ENCODE measurements at places on chromosomes 5 and 9. TPM values are rescaled to one million over a fixed set of nuclear protein-coding genes. Genes with fewer than 3 reads are reported as not detected.
A peak's percentile ranks its signal among the peaks of the same experiment; 100 is the strongest.

DNA sequence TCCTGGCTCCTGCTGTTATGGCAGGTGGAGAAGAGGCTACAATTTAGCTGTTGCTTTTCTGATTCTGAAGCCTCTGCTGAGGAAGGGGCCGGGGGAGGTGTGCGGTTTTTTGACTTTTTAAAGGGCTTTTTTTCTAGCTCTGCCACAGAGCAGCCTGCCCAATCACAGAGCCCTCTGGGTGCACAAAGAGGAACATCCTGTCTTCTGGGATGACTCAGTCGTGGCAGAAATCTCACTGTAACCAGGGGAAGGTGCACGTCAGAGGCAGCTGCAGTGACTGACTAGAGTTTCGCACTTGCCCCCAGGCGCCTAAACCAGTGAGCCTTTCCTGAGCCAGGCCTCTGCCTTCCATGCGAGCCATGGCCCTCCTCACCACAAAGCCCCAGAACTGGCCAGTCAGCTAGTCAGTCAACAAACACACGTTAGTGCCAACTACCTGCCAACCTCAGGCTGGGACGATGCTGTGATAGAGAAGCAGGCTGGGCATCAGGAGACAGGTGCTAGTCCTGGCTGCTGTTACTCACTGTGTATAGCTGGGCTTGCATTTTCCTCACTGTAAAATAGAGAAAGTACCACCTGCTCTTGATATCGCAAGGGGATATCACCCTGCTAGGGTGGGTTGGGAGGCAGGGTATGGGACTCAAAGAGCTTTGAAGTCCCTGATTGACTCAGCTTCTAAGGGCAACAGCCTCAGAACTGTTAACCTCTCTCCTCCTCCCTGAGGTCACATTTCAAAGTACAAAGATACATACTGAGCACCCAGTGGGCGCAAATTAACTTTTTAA lies 2.2 kb downstream of the AKNA start:
- no peak for DNase-seq

Gene SLC1A3
- not detected for total RNA-seq

DNA sequence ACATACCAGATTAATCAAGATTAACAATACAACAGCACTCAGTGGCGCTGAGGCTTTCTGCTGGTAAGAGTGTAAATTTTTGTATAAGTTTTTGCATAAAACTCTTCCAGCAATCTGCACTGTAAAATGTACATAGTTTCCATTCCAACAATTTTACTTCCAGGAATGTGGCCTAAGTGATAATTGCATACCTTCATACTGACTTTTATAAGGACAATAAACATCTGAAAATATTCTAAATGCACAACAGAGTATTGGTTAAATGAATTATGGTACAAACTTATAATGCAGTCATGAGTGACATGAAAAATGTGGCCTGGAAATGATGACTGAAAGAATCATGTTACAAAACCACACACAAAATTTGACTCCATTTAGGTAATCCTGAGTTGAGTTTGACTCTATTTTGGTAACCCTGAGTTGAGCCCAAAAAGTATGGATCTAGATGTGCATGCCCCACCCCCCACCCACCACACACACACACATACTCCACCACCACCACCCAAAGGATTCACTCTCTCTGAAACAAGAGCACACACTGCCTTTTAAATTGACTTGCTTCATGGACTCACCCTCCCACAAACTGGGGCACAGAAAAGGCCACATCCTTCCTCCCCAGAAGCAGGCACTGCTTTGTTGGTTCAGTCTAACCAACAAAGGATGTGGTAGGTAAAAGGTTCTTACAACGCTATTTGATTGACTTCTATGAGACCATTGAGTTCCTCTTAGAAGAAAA lies 137.6 kb downstream of the SUSD1 start:
- DNase-seq: no peak

Gene PCDHGA8
- not detected for total RNA-seq

GRCh38 chr9:98359569-98359968 lies 104.1 kb upstream of the TBC1D2 start:
- no peak for DNase-seq

- peak; percentile 12 for DNase-seq
These were observed 319.5 kb downstream of the ARHGEF28 start for GRCh38 chr5:73945505-73945904.

DNA sequence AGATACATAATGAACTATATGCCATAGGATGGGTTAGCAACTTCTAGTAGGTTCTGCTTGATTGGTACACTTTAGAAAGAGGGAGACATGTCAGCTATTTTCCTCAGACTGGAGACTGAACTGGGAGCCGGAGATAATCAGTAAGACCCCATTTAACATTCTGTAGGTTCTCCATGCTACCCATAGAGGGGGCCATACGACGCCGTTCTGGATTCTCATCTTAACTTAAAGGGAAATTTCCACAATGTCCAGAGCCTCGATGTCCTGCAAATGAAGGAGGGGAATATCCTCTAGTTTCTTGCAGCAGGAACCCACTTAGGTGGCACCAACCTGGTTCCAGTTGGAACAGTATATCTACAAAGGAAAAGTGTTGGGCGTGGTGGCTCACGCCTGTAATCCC lies 22.3 kb upstream of the NPM1 start:
- peak; percentile 16 for DNase-seq

Gene TEX48
- not detected for total RNA-seq

GRCh38 chr5:67858471-67859031 lies 357.0 kb upstream of the PIK3R1 start:
- DNase-seq: no peak

Gene C5orf58
- total RNA-seq: not detected

GRCh38 chr5:15425766-15426165 lies 74.2 kb upstream of the FBXL7 start:
- no peak for DNase-seq

Gene TMEFF1
- total RNA-seq: not detected

DNA sequence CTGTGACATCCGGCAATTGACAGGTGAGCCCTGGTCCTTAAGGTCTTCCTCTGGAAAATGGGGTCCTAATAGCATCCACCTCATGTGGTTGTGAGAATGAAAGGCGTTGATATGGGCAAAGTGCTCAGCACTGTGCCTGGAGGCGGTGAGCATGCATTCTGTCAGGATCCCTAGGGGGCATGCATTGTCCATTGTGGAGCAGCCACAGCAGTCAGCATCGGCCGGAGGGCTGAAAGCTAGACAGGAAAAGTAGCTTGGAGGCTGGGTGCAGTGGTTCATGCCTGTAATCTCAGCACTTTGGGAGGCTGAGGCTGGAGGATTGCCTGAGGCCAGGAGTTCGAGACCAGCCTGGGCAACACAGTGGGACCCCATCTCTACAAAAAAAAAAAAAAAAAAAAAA lies 122.2 kb downstream of the LHX2 start:
- peak; percentile 62 for DNase-seq

- DNase-seq: no peak
These were observed 250.3 kb downstream of the TMEM232 start for GRCh38 chr5:110476164-110476563.

DNA sequence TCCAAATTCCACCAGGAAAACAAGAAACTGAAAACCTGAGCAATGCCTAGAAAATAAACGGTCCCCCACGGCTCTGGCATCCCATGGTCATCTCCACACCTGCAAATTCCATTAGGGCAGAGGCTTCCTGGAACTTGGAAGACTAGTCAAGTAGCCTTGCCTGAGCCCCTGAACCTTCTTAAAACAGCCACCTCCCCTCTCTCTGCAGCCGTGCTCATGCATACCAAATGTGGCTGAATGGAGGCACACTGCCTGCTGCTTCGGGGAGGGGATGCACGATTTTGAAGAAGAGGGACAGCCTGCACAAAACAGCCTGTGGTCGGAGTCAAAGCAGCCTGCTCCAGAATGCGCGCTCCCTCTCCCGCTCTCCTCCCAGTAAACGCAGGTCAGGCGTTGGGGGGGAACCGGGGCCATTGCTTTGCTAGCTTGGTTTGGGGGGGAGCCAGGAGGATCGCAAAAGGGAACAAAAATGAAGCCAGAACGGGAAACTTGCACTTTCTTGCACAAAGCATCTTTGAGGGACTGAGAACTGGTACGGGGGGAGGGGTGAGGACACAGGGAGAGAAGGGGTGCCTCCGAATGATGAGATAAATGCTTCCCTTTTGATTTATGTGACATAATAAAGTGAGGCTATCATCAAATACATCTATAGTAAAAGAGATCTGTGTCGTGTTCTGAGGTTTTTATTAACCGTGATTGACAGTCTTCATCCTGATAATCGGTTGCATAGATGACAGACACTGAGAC lies at the start of gene TRPM3:
TRPM3 (minus strand) TSS at position 347 of the 747 bp plus-strand sequence; CDS start at position 80, 267 bp downstream.
- no peak for DNase-seq
